Natural killer cell (primary cell): ENCODE measurements at places on chromosomes 7 and 10. TPM values are rescaled to one million over a fixed set of nuclear protein-coding genes. Genes with fewer than 3 reads are reported as not detected.
A peak's percentile ranks its signal among the peaks of the same experiment; 100 is the strongest.

The LDB3 gene
- not detected for total RNA-seq

The LRRC4 gene
- 1.8 TPM for total RNA-seq

- H3K27ac ChIP-seq, result no peak overlapping the region
- H3K4me3 ChIP-seq, result no peak overlapping the region
- no peaks in the 10 kb centered on the region for H3K27me3 ChIP-seq
- DNase-seq, result no peak
Measured at GRCh38 chr7:82194016-82194643, 249.4 kb downstream of the CACNA2D1 start.

DNA sequence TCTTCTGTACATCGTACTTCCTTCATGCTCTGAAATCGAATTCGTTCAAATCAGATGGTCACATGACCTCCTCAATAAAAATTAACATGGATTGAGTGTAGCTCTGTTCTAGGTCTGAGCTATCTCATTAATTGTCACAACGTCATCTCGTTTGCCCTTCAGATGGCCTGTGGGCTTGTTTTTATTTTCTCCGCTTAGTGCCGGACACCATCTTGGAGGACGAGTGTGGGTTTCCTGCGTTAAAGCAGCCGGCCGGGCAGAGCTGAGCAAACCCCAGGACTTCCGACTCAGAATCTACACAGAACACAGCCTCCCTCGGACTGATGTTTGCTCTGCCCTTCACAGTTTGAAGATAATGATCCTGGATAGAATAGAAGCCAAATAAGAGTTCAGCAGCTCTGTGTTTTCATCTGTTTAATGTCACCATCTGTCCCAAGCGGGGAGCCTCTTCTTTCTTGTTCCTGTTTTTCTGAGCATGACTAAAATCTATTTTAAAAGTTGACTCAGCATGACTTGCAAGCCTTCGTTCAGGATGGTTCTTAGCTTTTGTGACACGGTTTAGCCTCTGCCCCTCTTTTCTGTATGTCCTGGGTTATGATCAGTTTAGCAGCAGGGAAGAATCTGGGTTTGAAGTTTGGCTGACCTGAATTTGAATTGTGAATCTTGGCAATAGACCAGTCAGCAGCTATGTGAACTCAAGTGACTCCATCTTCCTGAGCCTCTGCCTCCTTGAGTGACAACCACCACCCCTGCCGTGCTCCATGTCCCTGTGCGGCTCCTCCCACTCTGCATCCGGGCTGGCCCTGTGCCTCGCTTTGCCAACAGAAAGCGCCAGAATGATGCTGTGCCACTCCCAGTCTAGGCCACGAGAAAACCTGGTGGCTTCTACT is 30.6 kb upstream of the GALNTL5 start:
- H3K27ac ChIP-seq, result peak overlapping the region; percentile 63
- no peak overlapping the region for H3K4me3 ChIP-seq
- DNase-seq, result no peak
- peaks cover 28% of the 10 kb centered on the region for H3K4me1 ChIP-seq

- DNase-seq, result no peak
- no peaks in the 10 kb centered on the region for H3K4me1 ChIP-seq
- H3K36me3 ChIP-seq, result no peaks in the 10 kb centered on the region
- no peak overlapping the region for H3K27ac ChIP-seq
- no peak overlapping the region for H3K4me3 ChIP-seq
Measured at GRCh38 chr7:123569352-123570010, 11.9 kb upstream of the NDUFA5 start.

The HOXA4 gene
- total RNA-seq, result 0.52 TPM

- H3K27me3 ChIP-seq, result no peaks in the 10 kb centered on the region
- H3K36me3 ChIP-seq, result no peaks in the 10 kb centered on the region
- no peak overlapping the region for H3K4me3 ChIP-seq
- no peaks in the 10 kb centered on the region for H3K4me1 ChIP-seq
Measured at GRCh38 chr10:101485681-101486554, 102.1 kb downstream of the POLL start.

The INHBA gene
- not detected for total RNA-seq

The MYOZ1 gene
- not detected for total RNA-seq

The CALML5 gene
- not detected for total RNA-seq

- no peak for DNase-seq
- H3K27ac ChIP-seq, result no peak overlapping the region
Measured at GRCh38 chr10:18501198-18501597, 150.2 kb downstream of the NSUN6 start.

- H3K4me3 ChIP-seq, result no peak overlapping the region
- no peaks in the 10 kb centered on the region for H3K4me1 ChIP-seq
- no peak overlapping the region for H3K27ac ChIP-seq
- no peak for DNase-seq
Measured at GRCh38 chr10:51215951-51216834, 141.9 kb downstream of the PRKG1 start.

The POM121 gene
- total RNA-seq, result 82.6 TPM

DNA sequence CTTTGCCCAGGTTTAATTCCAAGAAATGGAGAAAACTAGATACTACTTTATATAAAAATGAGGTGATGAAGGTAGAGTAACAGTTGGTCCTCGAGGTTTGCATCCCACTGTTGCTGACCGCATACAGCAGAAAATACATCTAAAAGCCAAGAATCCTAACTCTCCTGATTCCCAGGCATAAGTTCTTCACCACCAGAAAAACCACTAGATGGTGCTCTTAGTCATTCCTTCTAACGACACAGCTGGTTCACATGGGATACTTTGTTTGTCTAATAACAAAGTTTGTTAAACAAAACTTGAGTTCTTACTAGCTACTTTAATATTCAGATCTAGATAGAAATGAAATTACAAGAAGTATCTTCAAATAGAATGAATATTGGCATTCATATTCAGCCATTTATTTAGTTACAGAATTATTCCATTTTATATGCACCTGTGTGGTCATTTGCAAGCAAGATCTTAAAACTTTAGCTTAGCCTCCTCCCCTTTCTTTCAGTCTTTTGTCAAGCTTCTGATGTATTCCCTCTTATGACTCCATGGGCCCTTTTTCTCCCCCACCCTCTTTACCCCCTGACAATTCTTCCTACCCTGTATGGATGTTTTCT is 54.1 kb upstream of the CYP26C1 start:
- H3K27me3 ChIP-seq, result no peaks in the 10 kb centered on the region
- H3K36me3 ChIP-seq, result no peaks in the 10 kb centered on the region

DNA sequence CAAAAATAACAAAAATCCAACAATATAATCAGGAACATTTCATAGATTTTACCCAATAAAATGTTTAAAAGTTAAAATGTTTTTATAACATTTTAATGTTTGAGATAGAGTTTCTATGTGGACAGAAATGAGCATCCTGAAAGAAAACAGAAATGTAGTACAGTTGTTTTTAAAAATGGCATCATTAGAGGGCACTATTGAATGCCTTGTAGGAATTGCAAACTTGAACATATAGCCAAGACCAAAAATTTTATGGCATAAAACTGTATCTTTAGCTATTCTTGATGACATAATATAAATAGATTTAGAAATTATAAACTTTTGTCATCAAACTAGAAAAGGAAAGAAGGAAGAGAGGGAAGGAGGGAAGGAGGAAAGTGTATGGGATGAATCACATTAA is 1372.7 kb downstream of the GATA3 start:
- no peak overlapping the region for H3K4me3 ChIP-seq
- no peak overlapping the region for H3K27ac ChIP-seq
- no peaks in the 10 kb centered on the region for H3K4me1 ChIP-seq
- DNase-seq, result no peak
- H3K36me3 ChIP-seq, result no peaks in the 10 kb centered on the region
- no peaks in the 10 kb centered on the region for H3K27me3 ChIP-seq

DNA sequence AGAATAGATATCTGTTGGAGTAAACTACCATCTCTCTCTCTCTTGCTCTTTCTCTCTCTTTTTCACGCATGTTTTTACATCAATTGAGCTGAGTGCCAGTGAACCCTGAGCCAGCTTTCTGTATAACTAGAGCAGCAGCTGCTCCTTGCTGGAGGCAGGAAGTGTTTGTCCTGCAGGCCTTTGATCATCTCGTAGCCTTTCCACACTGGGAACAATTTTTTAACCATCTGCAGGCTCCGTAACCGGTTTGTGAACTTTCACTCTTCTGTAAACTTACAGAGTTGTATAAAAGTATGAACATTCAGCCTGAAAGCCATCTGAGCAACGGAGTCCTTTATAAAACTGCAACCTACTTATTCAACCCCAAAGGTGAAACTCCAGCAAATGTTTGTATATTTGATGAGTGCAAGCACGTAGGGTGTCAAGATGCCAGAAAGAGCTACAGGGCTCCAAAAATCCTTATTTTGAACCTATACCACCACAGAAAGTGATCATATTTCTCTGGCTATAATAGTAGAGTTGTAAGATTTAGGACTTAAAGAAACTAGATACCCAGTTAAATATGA is 162.8 kb upstream of the NFE2L3 start:
- H3K4me3 ChIP-seq, result no peak overlapping the region
- DNase-seq, result no peak
- no peak overlapping the region for H3K27ac ChIP-seq
- H3K36me3 ChIP-seq, result no peaks in the 10 kb centered on the region
- H3K27me3 ChIP-seq, result no peaks in the 10 kb centered on the region

The CTAGE8 gene
- total RNA-seq, result 0.66 TPM

GRCh38 chr7:46542076-46542475 is 621.0 kb upstream of the IGFBP3 start:
- no peak for DNase-seq
- H3K36me3 ChIP-seq, result no peaks in the 10 kb centered on the region
- no peaks in the 10 kb centered on the region for H3K4me1 ChIP-seq
- H3K4me3 ChIP-seq, result no peak overlapping the region
- no peaks in the 10 kb centered on the region for H3K27me3 ChIP-seq

DNA sequence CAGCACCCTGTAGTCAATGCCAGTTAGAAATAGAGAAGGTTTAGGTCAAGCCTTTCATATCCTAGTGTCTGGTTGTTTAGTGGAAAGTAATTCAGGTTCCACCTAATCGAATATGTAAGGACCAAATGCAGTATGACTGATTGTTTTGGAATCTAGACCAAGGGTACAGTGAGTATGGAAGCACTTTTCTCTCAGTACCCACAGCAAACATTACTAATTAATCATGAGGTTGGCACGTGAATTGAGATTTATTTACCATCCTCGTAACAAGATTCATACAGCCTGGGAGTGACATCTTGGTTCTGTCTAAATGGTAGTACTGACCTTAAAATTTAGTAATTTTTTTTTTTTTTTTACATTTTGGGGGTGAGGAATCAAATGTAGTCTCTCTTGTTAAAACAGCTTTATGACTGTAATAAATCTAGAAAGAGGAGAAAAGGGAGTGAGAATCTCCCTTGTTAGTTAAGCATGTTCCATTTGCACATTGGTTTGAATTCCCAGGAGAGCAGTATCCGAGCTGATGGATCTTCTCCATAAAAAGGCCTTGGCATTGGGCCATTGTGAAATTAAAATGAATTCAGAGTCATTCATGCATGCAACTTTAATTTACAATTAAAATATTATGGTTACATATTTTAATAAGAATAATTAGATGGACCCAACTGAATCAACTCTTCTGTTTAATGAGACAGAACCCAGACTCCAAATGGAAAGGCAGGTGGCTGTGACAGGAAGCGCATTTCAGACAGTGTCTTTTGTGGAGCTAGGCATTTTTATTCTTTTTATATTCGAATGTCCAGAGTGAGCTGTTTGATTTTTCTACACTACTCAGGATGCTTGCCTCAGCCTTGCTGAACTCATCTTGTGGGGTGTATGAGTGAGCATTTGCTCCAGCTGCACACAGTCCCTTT is 57.6 kb downstream of the SNX10 start:
- no peak overlapping the region for H3K4me3 ChIP-seq
- H3K4me1 ChIP-seq, result no peaks in the 10 kb centered on the region
- H3K36me3 ChIP-seq, result peaks cover 35% of the 10 kb centered on the region
- no peaks in the 10 kb centered on the region for H3K27me3 ChIP-seq

- H3K4me1 ChIP-seq, result peaks cover 12% of the 10 kb centered on the region
- no peaks in the 10 kb centered on the region for H3K27me3 ChIP-seq
- H3K36me3 ChIP-seq, result no peaks in the 10 kb centered on the region
- no peak overlapping the region for H3K27ac ChIP-seq
- DNase-seq, result no peak
Measured at GRCh38 chr7:139494835-139495579, 11.5 kb upstream of the KLRG2 start.

The CALN1 gene
- total RNA-seq, result not detected

The CPEB3 gene
- 3.6 TPM for total RNA-seq

DNA sequence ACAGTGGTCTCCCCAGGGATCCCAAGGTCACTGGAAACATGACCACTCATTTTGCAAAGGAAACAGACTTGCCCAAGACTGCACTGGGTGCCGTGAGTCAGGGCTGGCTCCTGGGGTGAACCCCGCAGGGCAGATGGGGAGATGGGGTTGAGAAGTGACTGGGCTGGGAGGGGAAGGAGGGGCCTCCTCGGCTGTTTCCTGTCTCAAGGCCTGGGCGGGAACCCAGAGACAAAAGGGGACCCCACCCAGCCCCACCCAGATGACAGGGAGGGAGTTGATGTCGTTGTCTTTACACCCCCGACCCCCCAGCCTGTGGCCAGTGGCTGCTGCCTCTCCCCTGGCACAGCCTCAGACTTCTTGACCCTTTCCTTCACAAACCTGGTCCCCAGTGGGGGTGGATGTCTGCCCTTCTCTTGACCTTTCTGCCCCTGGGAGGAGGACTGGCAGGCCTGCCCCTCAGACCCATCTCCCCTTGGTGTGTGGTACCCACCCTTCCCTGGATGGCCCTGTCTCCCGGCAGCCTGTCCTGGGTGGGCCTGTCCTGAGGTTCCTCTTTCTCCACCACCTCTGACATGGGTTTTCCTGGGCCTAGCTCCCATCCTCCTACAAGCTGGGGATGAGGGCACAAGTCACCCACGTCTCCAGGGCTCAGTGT is 1.4 kb downstream of the MYO1G start:
- peaks cover 84% of the 10 kb centered on the region for H3K4me1 ChIP-seq
- peak; percentile 64 for DNase-seq
- peaks cover 53% of the 10 kb centered on the region for H3K36me3 ChIP-seq
- H3K4me3 ChIP-seq, result peak overlapping the region; percentile 93

DNA sequence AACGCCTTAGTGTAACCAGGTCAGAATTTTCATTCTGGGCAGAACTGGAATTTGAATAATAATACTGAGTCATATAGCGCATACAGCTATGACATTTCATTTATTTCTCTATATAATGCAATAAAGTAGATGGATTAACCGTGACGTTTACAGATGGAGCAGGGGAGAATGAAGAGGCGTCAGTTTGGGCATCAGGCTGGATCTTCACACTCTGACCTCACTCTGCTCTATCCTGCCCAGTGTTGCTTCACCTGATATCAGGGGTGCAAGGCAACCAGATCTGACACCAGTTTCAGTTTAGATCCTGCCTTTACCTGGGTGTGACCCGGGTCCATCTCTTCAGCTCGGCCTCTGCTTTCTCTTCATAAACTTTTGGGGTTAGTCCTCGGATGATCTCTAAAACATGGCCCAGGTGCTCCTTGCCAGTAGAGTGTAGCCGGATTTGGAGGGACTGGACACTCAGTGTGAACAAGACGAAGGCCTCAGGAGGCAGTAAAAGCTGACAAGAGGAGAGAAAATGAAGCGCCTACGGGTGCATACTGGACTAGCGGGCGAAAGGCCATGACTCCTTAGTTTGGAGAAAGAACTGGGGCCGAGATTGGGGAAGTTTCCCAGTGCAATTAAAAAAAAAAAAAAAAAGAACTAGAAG is 1.4 kb upstream of the ZYX start:
- DNase-seq, result peak; percentile 45
- peaks cover 3% of the 10 kb centered on the region for H3K36me3 ChIP-seq
- peak overlapping the region; percentile 86 for H3K4me3 ChIP-seq
- no peaks in the 10 kb centered on the region for H3K27me3 ChIP-seq
